ENCODE measurements at places on chromosomes 13 and 19.

- DNase-seq: peak; percentile 25
Measured at GRCh38 chr13:29758531-29759114, 91.8 kb downstream of the UBL3 start.

GRCh38 chr13:109344552-109345157 is 441.7 kb downstream of the IRS2 start:
- no peak for DNase-seq

DNA sequence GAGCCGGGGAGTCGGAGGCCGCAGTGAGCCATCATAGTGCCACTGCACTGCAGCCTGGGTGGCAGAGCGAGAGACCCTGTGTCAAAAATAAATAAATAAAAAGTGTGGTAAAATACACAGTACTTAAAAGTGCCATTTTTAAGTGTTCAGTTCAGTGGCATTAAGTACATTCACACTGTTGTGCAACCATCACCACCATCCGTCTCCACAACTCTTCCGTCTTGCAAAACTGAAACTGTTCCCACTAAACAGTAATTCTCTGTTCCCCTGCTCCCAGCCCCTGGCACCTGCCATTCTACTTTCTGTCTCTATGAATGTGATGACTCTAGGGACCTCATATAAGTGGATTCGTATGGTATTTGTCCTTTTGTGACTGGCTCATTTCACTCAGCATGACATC is 13.3 kb downstream of the SLC25A42 start:
- no peak for DNase-seq

- no peak for DNase-seq
Measured at GRCh38 chr13:112205990-112206389, 139.0 kb downstream of the SOX1 start.

GRCh38 chr13:112696869-112697465 is 7.1 kb downstream of the ATP11A start:
- DNase-seq: no peak

DNA sequence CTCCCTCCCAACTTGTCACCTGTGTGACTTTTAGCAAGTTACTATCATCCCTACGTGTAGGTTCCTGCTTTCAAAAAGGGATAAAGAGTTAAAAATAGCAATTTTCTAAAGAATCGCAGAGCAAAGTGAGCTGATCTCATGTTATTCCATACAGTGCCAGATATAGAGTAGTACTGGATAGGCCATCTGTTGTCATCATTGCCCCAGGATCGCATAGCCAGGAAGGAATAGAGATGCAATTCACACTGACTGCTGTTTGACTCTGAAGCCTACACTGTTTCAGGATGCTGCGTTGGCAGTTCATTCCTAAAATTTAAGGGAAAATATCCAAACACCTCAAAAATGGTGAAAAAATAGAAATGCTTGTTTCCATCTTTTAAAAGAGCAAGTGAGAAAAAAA is 138.9 kb downstream of the SHISA2 start:
- no peak for DNase-seq

DNA sequence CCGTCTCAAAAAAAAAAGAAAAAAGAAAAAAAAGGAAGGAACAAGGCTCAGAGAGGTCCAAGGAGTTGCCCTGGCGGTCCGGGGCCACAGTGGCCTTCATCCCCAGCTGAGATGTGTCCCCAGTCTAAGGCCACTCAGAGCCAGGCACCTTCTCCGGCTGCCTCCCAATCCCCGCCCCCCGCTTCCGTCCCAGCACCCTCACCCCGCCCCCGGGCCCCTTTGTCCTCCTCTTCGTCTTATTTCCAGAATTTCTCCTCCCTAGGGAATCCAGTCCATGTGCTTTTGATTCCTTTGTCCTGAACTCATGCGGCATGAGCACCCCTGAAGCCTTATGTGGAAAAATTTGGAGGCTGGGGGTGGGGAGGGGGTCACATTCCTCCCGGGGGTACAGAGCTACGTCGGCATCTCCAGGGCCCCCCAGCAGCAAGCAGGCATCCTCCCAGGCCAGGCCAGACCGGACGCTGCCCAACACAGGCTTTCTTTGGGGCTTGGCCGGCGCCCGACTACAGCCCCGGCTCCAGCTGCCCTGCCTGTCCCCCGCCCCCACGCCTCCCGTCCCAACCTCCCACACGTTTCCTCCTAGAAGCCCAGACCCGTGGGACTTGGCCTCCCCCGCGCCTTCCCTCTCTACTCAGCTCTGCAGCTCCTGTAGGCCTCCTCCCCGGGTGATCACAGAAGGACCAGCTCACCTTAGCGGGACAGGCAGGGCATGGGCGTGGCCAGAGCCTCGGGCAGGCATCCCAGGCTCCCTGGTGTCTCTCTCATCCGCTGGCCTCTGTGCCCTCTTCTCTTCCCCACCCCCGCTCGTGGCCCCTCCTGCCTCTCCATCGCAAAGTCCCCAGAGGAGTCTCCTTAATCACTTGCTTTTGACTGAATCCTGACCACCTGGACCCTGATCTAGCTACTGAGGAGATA is 17.8 kb upstream of the ADGRE5 start:
- no peak for DNase-seq

DNA sequence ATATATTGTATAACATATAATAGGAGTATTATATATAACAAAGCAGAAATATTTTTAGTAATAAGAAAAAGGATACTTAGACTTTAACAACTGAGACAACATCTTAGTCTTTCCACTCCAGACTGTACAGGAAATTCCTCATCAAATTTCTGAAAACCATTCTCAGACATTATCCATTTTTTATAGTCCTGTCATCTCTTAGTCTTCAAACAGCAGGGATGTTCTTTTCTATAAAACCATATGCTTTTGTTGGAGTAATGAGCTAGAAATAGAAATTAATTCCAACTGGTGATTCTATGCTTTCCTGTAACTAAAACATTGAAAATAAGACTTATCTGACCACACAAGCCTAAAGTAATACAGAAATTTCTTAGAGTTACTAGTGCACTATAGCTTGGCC is 82.2 kb upstream of the CSNK1A1L start:
- no peak for DNase-seq

DNA sequence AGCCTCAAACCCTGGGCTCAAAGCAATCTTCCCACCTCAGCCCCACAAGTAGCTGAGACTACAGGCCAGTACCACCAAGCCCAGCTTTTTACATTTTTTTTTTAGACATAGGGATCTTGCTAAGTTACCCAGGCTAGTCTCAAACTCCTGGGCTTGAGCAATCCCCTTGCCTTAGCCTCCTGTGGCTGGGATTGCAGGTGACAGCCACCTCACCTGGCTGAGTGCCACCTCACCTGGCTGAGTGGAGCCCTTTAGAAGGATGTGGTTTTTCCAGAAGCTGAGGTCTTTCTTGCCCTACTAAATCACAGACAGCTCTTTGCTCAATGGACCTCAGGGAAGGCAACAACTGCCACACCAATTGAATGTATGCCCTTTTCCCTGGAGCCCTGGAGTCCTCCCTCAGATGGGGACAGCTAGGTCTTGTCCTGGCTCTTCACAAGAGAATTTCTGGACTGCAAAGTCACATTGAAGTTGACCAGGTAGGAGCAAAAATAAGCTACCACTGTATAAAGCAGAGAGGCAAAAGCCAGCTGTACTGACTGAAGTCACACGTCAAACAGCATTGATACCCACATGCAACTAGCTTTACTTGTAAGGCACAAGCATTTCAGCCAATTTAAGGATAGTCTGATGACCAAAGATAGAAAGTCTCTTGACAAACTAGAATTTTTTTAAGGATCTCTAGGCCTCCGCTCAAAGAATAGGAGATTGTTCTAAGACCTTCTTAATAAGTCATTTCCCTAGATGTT is 14.0 kb downstream of the PDX1 start:
- no peak for DNase-seq

DNA sequence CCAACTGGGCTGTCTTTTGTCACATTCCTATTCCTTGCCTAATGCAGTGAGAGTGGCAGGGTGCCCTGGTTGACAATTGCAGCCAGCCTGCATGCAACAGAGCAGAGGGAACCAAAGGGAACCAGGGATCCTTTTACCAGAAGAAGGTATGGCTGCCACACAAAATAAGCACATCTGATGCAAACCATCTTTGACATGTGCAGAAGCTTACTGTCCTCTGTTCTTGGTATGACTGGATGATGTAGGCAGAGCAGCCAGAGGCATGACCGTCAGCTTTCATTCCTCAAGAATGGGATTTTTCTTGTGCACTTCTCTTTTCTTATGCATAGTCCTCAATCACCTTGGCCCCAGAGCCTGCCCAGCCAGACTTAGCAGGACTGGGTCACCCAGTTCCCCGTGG is 116.1 kb downstream of the UQCRFS1 start:
- DNase-seq: no peak

- peak; percentile 16 for DNase-seq
Measured at GRCh38 chr19:41795031-41795461, 1.3 kb upstream of the CEACAM3 start.

- DNase-seq: no peak
Measured at GRCh38 chr13:48542581-48543341, 9.9 kb upstream of the RCBTB2 start.

DNA sequence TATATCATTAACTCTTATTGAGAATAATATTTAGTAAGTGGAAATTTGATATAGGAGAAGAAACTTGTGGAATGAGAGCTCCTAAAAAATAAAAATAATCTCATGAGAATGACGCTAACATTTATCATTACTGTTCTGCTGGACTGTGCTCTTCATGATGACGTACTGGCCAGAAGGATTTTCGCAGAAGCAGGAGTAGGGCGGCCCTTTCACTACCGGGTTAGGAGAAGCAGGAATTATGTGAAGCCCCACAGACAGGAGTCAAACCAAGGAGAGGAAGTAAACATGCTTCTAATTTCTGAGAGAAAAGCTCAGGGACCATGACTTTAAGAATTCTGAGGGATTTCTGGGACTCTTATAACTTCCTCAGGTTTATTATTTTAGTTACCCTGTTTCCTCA is 195.1 kb downstream of the VWA8 start:
- no peak for DNase-seq

GRCh38 chr13:45456196-45456972 is 8.4 kb upstream of the COG3 start:
- no peak for DNase-seq

DNA sequence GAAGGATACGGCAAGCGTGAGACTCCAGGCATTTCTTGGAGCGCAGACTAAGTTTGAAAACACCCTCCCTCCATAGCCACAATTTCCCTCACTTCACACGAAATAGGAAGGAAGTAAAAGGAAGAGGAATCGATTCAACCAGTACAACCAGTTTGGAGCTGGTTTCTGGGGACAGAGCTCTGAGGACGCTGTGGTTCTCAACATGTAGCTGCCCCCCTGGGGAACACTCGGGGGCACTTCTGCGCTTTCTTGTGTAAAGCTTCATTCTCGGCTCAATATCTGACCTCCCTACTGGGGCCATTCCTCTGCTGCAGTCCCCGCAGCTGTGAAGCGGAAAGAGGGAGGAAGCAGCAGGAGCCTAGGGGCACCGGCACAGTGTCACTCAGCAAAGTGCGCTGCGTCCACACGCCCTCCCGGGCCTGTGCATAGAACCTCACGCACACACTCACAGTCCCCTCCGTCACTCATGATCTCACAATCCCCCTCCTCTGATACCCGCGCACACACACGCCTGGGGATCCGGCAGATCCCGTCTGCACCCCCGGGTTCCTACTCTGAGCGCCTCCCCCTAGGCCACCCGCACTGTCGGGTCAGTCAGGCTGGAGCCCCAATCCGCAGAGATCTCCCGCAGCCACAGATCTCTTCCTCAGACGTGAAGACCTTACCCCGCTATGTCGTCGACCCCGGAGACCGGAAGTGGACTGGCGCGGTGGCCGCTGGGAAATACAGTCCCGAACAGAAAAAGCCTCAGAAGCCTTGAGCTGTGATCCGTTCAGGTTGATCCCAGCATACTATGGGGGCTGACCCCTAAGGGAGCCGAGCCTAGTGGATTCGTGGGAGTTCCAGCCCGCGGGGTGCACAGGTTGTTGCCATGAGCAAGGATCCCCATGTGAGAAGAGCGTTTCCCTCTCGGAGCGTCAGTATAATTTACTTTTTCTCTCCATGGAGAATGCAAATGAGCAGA is at the start of gene ZNF780A:
TSS of gene ZNF780A (minus strand) at position 703 of the 964 bp plus-strand sequence. CDS start 6,190 bp downstream, outside the sequence.
- peak; percentile 64 for DNase-seq

- no peak for DNase-seq
Measured at GRCh38 chr13:98279473-98280175, 102.6 kb upstream of the RNF113B start.

DNA sequence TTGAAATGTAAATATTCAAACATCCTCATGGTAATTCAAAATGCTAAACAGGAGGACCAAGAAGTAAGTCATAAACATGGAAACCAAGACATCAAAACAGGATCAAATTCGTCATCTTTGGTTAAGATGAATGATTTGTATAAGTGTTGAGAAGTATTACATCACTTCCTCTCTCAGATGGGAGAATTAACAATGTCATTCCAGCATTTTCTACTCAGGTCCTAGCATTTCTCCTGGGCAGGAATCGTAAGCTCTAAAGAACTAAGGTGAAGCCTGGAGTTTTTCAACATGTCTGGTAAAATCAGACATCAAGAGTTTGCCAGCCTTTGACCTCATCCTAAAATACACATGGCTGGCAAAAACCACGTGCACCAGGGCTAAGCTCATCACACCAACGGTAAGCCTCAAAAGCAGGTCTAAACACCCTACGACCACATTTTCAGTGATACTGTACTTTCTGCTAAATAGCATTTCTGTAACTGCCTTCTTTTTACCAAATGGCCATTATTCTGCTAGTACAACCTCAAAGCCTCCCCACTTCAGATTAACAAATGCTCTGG is 24.8 kb downstream of the RANBP3 start:
- DNase-seq: no peak

GRCh38 chr13:76887076-76887563 is 915 bp upstream of the KCTD12 start:
- DNase-seq: no peak

DNA sequence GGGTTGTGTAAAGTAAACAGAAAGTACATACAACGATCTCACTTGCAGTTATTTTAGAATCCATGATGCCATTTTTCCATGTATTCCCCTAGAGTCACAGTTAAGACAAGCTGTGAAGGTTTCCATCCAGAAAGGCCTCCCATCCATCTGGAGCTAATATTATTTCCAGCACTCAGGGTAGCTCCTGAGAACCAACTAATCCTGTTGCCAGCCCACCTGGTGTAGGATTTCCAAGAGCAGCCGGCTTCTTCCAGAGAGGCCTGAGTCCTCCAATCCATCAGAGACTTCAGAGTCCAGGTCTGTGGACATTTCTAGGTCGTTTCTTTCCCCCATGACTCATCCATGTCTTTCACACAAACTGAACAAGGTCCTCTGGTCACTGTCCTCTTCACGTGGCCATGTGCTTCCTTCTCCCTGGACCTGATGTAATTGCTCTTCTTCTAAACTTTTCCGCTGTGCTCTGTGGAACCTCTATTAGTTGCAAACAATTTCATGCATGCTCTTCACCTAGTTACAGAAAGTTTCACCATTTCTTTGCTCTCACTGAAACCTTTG is 270.3 kb upstream of the TMTC4 start:
- no peak for DNase-seq

- no peak for DNase-seq
Measured at GRCh38 chr19:3054265-3054971, 7.9 kb downstream of the TLE5 start.
